ENCODE measurements at places on chromosomes 16 and 17.

DNA sequence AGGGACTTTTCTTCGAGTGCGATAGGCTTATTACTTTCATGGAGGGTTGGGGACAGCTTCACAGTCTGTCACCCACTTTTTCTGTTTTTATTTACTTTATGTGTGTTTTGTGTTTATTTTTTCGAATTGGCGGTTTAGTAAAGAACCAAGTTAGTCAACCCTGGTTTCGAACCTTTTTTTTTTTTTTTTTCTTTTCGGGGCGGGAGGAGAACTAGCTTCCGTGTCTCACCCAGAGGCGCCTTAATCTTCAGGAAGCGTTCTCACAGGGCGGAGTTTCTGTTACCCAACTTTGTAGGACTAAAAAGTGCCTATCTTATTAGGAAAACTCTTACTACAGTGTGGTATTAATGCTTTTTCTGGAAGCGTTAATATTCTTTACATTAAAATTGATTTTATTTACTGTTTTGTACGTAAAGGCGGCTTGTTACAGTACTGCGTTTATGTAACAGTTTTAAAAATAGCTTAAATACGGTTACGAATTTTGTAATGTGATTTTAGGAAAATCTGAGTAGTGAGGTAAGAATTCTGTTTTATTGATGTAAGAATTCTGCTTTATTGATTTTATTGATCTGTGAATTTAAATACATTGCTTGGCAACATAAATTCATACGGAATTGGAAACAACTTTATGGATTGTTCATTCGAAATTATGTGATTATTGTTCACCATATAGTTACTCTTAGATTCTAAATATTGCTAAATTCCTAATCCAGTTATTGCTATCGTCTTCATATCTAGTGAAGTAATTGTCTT, 885 bp downstream of the ZNF207 start:
- peak; percentile 62 for DNase-seq

- DNase-seq: no peak
These were observed 17.7 kb downstream of the SGCA start for GRCh38 chr17:50183421-50183994.

GRCh38 chr17:43772877-43773648, 5.7 kb downstream of the DUSP3 start:
- no peak for DNase-seq

GRCh38 chr17:56762988-56763387, 70.7 kb downstream of the C17orf67 start:
- DNase-seq: no peak

DNA sequence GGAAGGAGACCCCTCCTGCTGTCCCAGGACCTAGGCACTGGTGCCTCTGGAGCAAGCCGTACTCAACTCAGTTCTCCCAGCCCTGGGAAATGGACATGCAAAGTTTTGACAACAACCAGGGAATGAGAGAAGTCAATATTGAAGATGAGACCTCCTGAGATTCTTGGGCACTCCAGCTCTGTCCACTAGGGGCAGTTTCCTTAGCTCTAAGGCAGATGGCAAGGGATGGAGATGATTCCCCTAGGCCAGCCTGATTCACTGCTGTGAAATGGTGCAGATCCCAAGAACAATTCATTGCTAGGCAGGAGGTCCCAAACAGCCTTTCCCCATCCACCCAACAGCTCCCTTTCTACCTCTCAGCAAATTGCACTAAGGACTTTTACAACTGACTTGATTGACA, 20.5 kb upstream of the SDR42E2 start:
- peak; percentile 30 for DNase-seq

DNA sequence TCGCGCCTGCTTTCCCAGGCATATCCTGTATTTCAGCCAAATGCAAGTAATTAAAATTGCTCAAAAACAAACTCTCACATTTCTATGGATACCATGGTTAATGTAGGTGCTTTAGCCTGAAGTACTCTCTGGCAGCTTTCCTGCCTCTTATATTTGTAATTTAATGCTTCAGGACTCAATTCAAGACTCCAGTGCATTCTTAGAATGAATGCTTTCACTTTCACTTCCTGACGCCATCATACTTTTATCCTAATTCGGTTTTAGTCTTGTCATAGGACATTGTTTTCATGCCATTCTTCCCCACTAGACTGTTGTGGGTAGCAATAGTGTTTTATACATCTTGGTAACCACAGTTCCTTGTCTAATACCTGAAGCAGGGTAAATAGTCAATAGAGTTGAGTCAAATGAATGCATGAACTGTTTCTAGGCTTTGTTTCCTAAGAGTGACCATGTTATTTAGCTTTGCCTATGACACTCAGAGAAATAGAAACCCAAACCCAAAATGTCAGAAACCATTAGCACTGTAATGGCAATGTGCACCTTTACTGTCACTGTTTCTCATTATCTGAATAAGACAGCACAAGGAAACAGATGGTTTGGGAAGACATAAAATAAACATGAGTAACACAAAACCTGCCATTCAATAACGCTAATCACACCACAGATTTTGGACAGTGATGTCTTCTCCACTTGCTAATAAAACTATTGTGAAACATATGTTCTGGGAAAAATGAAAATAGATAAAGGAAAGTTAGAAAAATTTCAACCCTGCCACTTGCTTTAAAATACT, 705.5 kb downstream of the CDH11 start:
- peak; percentile 13 for DNase-seq

DNA sequence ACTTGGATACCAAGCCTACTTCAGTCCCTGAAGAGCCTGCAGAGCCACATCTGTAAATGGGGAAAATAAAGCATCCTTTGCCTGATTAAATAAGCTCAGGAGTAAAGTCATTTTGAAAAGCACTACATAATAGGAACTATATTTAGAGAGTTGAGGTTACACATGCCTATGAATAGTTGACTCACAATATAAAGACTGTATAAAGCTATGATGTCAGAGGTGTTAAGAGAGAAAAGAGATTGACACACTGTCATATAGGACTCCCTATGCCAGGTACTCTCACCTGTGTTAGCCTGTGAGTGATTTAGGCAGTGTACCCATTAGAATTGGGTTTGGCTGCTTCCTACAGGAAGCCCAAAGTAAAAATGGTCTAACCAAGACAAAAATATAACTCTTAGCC, 87.7 kb upstream of the CRHR1 start:
- no peak for DNase-seq

DNA sequence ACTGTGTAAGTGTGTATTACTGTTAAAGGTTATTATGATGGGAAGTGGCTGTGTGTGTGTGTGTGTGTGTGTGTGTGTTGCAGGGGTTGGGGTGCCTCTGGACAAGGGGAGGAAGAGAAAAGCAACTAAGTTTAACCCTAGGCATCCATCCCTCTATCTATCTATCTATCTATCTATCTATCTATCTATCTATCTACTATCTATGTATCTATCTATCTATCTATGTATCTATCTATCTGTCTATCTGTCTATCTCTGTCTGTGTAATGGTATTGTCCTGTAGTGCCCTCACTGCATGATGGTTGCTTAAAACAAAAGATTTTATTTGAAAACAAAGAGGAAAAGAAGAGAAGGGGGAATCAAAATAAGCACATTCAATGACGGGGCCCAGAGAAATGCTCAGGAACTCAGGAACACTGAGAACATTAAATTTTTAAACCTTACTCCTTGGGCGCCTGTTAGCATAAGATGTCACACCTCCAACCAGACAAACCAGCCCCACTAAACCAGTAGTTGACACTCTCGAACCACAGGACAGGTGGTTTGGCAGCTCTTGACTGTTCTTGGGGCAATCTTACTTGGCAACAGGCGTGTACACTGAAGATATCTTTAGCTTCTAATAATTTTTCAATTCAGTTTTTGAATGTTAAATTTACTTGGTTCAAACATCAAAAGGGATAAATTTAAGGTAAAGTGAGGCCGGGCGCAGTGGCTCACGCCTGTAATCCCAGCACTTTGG, 5.1 kb upstream of the RPL26 start:
- no peak for DNase-seq

GRCh38 chr17:40671282-40671681, 6.3 kb upstream of the KRT222 start:
- DNase-seq: peak; percentile 11

GRCh38 chr17:51813784-51814174, 344.7 kb downstream of the CA10 start:
- DNase-seq: no peak

All from T47D (cell line).